ENCODE measurements at places on chromosomes 1 and 21.

- DNase-seq: peak; percentile 14
Observed at GRCh38 chr1:246280551-246280950, 226.5 kb downstream of the SMYD3 start.

DNA sequence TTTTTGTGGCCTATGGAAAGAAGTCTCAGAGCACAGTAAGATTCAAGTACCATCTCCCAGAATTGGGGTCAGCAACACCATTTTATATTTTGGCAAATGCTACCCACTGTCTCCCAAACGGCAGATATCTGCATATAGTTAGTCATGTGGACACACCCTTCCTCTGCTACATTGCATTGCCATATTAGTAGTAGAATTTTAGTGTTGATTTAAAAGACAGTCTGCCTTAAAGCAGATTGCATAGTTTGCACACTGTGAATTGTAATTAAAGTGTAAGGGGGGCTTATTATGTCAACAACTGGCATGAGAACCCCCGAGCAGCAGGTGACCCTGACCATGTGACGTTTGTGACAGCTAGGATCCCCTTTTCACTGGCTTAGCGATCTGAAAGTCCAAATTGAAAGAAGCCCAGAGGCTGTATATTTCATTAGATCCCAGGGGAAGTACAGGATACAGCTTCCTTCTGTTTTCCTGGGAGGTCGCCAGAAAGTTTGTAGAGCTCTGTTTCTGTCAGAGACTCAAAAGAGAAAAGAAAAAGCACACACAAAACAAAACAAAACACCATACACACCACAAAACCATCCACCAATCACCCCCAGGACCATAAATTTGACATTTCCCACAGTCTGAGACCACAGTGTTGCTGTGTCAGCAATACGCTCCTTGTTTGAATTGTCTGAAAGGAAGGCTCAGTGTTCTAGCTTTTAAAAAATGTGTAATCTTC, 172.4 kb downstream of the NFIA start:
- DNase-seq: no peak

GRCh38 chr1:1601564-1602303, 1.8 kb upstream of the FNDC10 start:
- DNase-seq: no peak

DNA sequence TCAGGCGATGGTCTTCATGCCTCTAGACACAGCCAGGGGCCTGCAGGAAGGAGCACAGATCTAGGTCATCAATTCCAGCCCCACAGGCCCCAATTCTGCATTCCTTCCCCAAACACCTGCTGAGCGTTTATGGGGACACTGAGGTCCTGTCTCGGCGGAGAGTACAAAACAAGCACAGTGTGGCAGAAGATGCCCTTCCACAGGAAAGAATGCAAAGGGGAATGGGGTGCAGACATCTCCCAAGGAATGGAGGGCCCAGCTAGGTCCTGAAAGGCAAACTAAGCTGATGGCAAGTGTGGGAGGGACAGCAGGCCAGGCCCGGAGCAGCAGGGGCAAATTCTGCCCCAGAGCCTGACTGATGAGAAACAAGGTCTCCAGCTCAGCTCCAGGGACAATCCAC, 3.5 kb upstream of the S100A8 start:
- no peak for DNase-seq

GRCh38 chr21:44436111-44436611, 19.1 kb upstream of the LRRC3 start:
- DNase-seq: no peak

GRCh38 chr1:64895500-64895899, 70.8 kb downstream of the JAK1 start:
- no peak for DNase-seq

- DNase-seq: no peak
Observed at GRCh38 chr1:218382261-218382660, 37.1 kb downstream of the TGFB2 start.

GRCh38 chr21:33981391-33982101, 65.9 kb upstream of the ATP5PO start:
- no peak for DNase-seq

- no peak for DNase-seq
Observed at GRCh38 chr1:46940307-46940706, 969 bp downstream of the CYP4A11 start.

Measured in endothelial cell (in vitro differentiated cells).